ENCODE measurements at places on chromosomes 3 and 15.
A peak's percentile ranks its signal among the peaks of the same experiment; 100 is the strongest.

DNA sequence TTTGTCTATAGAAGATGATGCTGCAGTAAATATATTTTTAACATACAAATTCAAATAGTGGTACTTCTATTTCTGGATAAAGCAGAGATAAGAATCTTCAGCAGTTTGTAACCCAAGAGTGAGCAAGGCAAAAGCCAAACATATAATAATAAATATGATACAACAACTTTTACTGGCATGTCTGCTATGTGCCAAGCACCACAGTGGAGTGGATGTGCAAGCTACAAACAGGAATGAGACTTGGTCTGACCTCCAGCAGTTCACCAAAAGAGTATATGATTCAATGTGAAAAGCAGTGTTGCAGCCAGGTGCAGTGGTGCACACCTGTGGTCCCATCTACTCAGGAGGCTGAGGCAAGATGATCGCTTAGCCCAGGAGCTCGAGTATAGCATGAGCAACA lies 395.6 kb downstream of the EPHB1 start:
- no peak for DNase-seq

- DNase-seq = peak; percentile 45
These were observed 105.7 kb downstream of the AKAP13 start for GRCh38 chr15:85485956-85486567.

DNA sequence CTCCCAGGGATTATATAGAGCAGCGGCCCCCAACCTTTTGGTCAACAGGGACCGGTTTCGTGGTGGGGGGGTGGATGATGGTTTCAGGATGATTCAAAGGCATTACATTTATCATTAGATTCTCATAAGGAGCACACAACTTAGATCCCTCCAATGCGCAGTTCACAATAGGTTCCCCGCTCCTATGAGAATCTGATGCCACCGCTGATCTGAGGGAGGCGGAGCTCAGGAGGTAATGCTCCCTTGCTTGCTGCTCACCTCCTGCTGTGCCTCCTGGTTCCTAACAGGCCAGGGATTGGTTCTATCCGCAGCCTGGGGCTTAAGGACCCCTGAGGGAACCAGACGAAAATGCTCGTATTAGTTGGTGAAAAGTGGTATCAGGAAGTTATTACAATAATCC lies 1.3 kb upstream of the HACD2 start:
- DNase-seq = peak; percentile 44

DNA sequence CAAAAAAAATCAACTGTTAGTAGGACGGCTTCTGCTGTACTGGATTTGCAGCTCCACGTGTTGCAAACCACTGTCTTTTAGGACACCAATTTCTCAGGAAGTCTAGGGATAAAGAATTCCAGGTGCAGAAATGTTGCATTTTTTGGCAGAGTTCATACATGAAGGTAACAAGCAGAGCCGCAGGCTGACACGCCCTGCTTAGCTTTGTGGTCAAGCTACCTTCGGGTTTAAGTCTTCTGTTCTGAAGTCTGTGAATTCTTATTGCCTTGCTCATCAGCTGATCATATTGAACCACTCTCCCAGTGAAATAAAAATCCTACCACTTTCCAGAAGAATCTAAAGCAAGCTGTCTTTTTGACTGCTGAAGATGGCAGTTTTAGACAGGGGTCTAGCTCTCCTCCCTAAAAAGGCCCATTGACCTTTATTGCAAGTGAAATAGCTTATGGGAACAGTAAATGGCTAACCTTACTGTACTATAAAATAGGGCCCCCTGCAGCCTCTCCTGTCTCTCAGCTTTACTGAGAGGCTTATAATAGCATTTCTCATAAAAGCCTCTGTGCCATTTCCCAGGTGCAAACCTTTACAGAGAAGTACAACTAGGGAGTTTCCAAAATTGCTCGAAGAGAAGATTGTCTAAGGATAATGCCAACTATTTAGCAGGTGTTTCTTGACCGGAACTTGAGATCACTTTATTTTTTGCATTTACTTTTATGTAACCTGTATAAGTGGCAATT lies 262.2 kb upstream of the IL12A start:
- DNase-seq = no peak

DNA sequence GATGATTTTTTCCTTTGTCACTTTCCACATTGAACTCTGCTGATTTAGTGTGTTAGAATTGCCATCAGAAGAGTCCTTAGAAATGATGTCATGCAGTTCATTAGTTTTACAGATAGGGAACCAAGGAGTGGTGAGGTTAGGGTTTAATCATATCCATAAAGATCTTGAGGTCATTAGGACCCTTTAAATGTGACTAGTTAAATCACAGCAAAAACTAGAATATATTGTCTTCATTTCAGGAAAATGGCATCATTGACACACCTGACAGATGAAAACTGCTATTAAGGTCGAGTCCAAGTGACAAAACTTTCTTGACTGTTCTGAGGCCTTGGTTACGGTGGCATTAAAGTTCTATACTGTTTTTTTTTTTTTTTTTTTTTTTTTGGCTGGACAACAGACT lies 50.5 kb downstream of the MBNL1 start:
- DNase-seq = no peak

DNA sequence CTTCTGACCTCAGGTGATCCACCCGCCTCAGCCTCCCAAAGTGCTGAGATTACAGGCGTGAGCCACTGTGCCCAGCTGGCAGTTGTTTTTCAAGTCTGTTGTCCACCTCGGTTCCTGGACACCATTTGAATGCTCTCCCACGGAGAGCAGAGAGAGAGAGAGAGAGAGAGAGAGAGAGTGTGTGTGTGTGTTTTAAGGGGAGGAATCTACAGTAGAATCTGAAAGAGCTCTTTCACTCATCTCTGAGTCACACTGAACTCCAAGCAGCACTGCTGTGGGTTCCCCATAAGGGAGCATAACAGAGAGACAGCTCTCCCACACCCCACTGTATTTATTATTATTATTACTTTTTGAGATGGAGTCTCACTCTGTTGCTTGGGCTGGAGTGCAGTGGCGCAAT lies 156.6 kb downstream of the RPLP1 start:
- DNase-seq = no peak

DNA sequence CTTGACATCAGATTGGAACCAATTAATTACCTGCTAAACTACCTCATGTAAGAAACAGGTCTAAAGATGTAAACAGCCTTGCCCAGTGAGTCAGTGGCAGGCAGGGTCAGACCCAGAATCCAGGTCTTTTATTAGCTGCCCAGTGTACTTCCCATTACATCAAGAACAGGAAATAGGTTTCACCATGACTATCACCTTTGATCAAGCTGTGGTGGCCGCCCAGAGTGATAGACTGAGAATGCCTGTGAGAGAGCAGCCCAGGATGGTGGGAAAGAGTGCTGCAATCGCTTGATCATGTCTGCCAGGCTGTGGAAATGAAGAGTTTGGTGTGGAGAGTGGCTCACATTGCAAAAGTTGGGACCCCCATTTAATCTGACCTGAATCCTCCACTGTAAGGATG lies 61.3 kb upstream of the PIAS1 start:
- no peak for DNase-seq

- DNase-seq = peak; percentile 35
These were observed 77.2 kb downstream of the PPP2R3A start for GRCh38 chr3:136042608-136043221.

- DNase-seq = no peak
These were observed 42.9 kb upstream of the APH1B start for GRCh38 chr15:63234451-63234870.

GRCh38 chr3:43345246-43345645 lies 58.9 kb downstream of the SNRK start:
- DNase-seq = no peak

GRCh38 chr3:66367979-66368378 lies 132.8 kb downstream of the LRIG1 start:
- DNase-seq = no peak

DNA sequence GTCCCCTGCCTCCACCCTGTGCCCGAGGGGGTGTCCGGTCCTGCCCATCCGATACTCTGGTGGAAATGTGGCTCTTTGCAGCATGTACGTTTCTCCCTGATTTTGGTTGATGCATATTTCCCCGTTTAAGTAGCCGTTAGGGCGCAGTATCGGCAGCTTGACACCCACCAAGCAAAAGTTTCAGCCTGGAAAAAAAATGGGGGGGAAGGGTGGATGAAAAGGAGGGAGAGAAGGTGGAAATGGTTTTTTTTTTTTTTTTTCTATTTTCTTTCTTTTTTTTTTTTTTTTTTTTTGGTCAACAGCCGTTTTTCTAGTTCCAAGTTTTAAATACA lies 1.3 kb downstream of the RAP2B start:
- DNase-seq = no peak

GRCh38 chr3:42544492-42545283 lies 37.1 kb downstream of the SEC22C start:
- no peak for DNase-seq

- no peak for DNase-seq
These were observed 440.7 kb downstream of the MAGI1 start for GRCh38 chr3:65597952-65598413.

- no peak for DNase-seq
These were observed 157.3 kb downstream of the IGF1R start for GRCh38 chr15:98805434-98806274.

GRCh38 chr3:194275291-194275690 lies 75.8 kb downstream of the CPN2 start:
- DNase-seq = no peak

GRCh38 chr3:142106548-142106947 lies 42.8 kb downstream of the TFDP2 start:
- no peak for DNase-seq

DNA sequence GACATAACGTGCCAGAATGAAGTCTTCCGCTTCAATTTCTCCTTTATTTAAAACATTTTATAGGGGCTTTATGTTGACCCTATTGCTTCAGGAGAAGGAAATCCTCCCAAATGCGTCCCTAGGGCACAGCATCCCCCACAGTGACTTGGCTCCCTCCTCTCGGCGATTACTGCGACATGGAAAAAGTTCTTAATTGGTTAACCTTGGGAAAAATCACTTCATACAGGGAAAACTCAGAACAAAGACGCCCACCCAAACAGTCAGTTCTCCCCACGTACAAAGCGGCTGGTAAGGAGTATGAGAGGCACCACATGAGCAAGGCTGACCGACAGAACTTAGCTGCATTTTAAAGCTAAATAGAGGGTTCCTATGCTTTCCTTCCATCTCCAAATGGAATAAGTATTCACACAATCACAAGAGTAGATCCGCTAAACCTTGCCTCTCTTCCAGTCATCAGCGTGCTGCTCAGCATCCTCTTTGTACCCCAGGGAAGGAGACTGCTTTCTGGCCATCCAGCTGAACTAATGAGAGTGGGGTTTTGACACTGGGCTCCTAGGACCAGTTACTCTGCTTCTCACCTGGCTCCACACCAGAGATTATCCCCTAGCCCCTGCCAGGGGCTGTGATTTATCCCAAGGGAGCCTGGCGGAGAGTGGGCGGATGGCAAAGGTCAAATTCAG lies 415.3 kb upstream of the WNT5A start:
- DNase-seq = no peak

DNA sequence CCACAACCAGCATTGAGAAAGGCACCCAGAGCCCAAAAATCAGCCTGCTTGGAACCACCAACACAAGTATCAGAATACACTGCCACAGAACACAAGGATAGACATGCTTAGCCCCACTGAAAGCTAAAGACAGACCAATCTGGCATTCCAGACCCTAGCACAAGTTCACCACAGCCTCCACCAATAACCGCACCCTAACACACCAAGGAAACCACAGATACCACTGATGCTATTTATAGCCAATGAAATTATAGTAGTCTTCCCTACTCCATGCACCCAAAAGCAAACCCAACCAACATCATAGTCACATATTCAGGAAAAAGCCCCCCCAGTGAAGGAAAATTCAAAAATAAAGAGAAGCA lies 83.9 kb upstream of the STT3B start:
- no peak for DNase-seq

- no peak for DNase-seq
These were observed 5.5 kb downstream of the GFM1 start for GRCh38 chr3:158649791-158650190.

GRCh38 chr3:65146179-65146578 lies 458.4 kb upstream of the ADAMTS9 start:
- no peak for DNase-seq

DNA sequence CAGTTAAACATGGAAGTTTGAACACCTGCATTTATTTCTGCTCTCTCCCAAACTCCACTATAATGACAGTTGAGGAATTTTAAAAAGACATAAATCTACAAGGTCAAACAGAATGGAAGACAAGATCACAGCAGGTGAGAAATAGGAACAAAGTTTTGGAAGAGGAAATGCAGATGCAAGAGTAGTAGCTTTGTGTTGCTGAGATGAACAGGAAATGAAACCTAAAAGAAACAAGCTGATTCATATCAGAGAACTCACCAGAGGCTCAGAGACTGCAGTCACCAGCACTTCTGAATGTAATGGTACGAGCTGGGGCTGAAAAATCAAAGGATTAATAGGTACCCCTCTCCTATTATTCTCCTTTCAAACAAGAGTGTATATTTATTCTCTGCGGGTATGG lies 459.9 kb downstream of the RAP2B start:
- no peak for DNase-seq

GRCh38 chr15:62142736-62143135 lies 22.3 kb downstream of the C2CD4B start:
- DNase-seq = no peak

DNA sequence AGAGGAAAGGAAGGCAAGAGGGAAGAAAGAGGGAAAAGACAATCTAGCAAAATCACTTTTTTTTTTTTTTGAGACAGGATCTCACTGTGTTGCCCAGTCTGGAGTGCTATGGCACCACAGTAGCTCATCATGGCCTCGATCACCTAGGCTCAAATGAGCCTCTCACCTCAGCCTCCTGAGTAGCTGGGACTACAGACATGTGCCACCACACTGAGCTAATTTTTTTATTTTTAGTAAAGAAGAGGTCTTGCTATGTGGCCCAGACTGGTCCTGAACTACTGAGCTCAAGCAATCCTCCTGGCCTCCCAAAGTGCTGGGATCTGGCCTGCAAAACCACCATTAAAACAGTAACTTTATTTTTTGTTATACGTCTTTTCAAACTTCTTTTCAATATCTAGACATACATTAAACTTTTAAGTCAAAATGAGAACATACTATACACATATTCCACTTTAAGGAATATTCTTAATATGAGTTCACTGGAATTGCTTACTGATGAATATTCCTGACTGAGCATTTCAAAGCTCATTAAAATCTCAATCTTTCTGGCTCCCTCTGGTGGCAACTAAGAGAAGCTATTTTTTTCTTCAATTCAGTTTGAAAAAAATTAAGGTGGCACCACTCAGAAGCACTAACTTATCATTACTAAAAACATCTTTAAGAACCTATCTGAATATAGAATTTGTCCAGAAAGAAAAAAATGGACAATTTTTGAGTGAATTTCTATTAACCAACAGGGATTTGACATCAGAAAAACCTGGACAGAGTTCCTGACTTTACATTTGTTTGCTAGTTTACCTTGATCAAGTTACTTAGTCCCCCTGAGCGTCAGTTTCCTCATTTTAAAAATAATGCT lies 40.9 kb downstream of the UACA start:
- no peak for DNase-seq

DNA sequence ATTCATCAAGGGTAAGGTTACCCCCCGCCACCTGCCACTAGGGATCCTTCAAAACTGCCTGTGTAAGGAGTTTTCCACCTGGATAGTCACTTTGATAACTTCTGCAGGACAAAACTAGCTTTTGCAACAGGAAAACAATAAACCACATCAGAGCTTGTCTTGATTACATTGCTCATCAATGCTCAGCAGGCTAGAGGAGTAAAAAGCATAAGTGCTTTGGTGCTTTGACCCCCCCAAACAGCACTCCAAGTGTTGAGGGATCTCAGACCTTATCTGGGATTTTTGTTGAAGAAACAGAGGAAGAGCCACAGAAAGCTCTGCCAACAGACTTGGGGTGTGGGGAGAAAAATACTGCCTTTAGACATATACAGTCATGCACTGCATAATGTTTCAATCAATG lies 10.8 kb upstream of the PHLDB2 start:
- DNase-seq = no peak

- DNase-seq = no peak
These were observed 90.2 kb upstream of the KLF13 start for GRCh38 chr15:31236184-31237042.

Data from KG1 (cell line).